Hippocampal formation (tissue), 2 donors: ENCODE measurements at places on chromosomes 13 and 19.
A peak's percentile ranks its signal among the peaks of the same experiment; 100 is the strongest.

- DNase-seq: no peak
Measured at GRCh38 chr13:30774214-30774730, 38.9 kb downstream of the ALOX5AP start.

GRCh38 chr13:20851844-20852402, 50.6 kb downstream of the XPO4 start:
- DNase-seq: no peak

DNA sequence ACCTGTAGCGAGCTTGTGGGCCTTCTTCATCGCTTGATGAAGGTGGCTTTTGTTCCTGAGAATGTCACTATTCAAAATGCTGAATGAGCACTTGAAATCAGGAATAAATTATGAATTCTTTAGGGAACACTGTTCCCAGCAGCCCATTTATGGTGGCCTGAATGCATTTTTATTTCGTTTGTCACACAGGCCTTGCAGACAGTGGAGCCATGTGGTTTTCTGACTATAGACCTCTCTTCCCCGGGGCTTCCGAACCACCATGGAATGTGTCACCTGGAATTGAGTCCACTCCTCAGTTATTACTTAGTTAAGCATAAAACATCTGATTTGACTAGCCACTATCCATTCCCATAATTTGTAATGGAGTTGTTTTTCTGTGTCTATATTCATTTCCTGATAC, 396.9 kb downstream of the IRS2 start:
- DNase-seq: no peak

- peak; percentile 43 for DNase-seq
Measured at GRCh38 chr13:33257841-33258807, 27.4 kb downstream of the STARD13 start.

DNA sequence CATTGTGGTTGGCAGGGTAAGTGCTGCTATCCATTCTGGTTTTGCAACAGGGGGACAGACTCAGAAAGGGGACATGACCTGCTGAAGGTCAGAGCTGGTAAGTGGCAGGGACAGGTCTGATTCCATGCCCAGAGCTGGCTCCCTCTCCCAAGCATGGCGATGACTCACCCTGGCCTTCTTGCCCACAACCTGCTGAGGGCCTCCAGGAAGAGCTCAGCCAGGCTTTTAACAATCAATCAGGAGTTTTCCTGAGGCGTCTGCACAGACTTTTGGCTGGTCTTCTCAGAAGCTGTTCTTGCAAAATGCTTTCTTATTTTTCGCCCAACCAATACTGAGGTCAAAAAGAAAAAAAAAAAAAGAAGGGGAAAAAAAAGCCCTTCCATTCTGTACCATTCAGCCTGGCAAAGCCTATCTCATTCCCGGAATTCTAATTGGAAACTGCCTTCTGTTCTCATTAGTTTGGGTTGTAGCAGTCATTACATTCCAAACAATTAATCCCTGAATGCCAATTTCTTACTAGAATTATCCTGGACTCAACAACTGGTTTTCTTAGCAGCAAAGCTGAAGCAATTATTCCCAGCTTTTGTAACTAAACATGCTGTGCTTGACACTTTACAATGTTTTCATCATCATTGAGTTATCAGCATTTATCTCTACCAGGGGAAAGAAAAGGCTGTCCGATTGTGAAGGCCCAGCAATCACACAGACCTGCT, 17.7 kb downstream of the SIAH3 start:
- DNase-seq: peak; percentile 20

DNA sequence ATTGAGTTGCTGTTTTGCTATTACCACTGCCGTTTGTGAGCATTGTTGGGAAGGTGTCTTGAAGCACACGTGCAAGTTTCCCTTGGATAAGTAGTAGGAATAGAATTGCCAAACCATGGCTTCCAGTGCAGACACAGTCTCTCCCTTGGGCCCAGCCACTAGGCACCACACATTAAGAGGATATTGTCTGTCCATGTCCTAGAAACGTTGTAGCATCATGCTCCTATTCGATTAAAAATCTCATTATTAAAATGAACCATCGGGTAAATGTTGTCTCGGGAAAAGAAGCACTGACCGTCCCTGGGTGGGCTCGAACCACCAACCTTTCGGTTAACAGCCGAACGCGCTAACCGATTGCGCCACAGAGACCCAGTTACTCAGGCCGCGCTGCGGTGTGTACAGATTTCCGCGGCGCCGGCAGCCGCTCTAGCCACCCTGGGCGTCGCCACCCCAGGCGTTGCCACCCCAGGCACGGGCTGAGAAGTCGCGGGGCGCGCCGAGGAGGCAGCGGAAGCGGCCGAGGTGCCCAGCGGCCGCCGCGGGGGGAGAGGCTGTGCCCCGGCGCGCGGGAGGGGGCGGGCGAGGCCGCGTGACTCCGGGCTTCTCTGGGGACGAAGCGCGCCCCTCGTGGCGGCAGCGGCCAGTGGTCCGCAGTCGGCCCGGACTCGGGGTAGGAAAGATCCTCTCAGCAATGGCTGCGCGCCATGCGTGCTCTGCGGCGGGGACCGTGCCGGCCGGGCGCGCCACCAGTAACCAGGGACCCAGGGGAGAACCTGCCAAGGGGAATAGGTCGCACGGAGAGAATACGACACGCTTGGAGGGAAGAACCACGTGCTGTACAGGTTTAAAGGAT, 56.2 kb downstream of the USPL1 start:
- DNase-seq: peak; percentile 79

DNA sequence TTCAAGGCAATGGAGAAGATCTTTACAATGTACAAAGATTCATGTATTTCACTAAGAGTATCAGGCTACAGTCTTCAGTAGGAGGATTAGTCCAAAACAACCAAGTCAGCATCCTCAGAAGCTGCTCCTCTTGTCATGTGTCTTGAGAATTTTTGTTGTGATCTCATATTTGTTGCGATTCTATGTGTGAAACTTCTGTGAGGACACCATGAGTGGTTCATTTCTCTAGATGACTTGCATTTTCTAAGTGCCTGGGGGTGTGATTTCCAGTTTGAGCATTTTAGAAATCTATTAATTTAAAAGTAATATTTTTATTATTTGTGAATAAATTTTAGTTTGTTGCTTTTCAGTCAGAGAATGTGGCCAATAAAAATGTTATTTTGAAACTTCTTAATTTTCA, 94.5 kb downstream of the RAP2A start:
- no peak for DNase-seq

- no peak for DNase-seq
Measured at GRCh38 chr13:102276404-102276803, 125.4 kb downstream of the FGF14 start.

- DNase-seq: no peak
Measured at GRCh38 chr19:7130043-7130442, 60.5 kb downstream of the ZNF557 start.

- no peak for DNase-seq
Measured at GRCh38 chr19:38888876-38889275, 10.5 kb downstream of the SIRT2 start.

GRCh38 chr13:76527041-76527440, 359.2 kb downstream of the KCTD12 start:
- no peak for DNase-seq

DNA sequence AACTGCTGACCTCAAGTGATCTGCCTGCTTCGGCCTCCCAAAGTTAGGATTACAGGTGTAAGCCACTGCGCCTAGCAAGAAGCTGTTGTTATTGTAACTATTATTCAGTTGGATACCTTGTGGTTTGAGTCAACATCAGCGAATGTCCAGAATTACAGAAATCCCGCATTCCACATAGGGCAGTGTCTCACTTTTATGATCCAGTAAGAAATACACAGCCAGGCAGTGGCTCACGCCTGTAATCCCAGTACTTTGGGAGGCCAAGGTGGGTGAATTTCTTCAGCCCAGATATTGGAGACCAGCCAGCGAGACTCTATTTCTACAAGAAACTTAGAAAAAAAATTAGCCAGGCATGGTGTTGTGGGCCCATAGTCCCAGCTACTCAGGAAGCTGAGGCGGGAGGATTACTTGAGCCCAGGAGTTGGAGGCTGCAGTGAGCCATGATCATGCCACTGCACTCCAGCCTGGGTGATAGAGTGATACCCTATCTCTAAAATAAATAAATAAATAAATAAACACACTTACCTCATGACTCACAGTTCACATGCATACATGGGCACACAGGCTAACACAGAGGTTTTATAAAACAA, 43.8 kb downstream of the SPTBN4 start:
- no peak for DNase-seq

DNA sequence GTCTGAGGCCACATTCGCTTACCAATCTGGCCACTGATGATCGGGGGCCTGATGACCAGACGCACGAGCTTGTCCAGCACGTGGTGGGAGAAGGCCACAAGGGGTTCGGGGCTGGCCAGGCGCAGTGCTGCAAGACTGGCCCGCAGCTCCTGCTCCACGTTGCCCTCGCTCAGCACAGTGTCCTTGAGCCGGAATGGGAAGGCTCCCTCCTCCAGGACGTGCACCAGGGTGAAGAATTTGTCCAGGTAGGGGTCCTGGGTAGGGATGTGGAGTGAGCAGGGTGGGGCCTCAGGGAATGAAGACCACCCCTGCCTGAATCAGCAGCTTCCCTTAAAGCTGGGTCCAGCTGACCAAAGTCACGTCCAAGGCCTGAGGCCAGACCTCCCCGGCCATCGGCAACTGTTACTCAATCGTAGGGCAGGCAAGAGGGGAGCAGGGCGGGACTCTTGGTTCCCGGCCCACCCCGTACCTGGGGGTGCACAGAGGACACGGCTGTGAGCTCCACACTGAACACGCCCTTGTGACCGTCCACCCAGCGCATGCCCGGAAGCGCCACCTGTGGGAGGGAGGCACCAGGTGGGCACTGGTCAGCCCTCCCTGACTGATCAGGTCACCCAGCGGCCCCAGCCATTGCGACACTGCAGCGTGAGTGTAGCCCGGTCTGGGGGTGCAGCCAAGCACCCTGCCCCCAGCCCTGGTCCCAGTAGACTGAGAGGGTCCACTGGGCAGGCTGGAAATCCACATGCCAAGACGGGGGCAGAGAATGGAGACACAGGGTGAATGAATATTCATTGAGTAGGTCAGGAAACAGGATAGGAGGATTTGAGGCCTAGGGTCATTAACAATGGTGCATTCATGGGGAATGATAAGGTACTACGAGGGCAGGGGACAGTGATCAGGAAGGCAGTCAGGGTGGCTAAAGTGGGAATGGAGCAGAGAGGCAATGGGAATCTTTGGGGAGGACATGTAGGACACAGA, 2.8 kb upstream of the ANGPTL8 start:
- no peak for DNase-seq

GRCh38 chr13:32791545-32792172, 205.4 kb downstream of the PDS5B start:
- DNase-seq: no peak

- peak; percentile 19 for DNase-seq
Measured at GRCh38 chr19:55189403-55189835, 9.3 kb upstream of the SYT5 start.

DNA sequence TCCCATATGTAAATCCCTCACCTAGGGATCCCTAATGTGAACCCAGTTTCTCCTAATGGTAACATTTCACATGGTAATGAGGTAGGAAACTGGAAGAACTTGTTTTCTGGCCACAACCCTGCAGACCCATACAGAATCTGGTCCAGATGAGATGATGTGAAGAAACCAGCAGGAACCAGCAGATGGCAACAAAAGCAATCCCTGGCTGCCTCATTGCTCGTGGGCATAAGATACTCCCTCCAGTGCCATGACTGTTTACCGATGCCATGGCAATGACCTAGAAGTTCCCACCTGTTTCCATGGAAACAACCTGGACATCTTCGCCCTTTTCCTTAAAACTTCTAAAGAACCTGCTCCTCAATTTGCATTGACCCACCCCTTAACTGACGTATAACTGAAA, 1.4 kb upstream of the CD209 start:
- no peak for DNase-seq

DNA sequence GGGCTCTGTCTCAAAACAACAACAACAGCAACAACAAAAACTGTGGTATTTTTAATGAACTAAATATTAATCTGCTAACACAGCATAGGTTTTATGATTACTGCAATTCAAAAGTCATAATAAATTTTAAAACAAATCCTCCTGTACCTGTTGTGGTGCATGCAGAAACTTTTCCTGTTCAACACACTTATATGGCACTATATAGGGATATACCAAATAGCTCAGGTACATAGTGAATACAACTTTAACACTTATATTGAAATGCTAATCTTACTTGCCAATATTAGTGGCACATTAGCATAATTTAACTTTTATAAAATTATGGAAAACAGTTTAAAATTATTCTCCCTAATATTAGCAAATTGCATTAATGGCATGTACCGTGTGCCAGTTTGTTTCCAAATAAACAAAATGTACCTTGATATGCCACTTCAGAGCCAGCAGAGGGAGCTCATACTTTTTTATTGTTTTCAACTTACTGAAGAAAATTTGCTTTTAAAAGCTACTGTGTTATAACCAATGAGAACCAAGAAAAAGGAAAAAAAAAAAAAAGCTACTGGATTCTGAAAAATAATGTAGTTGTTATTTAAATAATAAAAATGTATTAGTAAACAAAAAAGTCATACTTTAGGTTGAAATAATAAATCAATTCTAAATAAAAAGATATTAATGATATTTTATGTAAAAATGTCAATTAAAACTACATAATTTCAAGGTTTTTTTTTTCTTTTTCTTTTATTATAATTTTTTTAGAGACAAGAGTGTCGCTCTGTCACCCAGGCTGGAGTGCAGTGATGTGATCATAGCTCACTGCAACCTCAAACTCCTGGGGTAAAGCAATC, 18.0 kb upstream of the RBM26 start:
- peak; percentile 82 for DNase-seq

- DNase-seq: peak; percentile 82
Measured at GRCh38 chr19:54168174-54168917, 4.6 kb downstream of the TMC4 start.

GRCh38 chr13:46751811-46752635, 44.9 kb downstream of the ESD start:
- peak; percentile 1 for DNase-seq

GRCh38 chr13:41327994-41328790, 17.1 kb downstream of the NAA16 start:
- DNase-seq: no peak

GRCh38 chr19:46056536-46056935, 15.7 kb upstream of the IGFL4 start:
- no peak for DNase-seq

DNA sequence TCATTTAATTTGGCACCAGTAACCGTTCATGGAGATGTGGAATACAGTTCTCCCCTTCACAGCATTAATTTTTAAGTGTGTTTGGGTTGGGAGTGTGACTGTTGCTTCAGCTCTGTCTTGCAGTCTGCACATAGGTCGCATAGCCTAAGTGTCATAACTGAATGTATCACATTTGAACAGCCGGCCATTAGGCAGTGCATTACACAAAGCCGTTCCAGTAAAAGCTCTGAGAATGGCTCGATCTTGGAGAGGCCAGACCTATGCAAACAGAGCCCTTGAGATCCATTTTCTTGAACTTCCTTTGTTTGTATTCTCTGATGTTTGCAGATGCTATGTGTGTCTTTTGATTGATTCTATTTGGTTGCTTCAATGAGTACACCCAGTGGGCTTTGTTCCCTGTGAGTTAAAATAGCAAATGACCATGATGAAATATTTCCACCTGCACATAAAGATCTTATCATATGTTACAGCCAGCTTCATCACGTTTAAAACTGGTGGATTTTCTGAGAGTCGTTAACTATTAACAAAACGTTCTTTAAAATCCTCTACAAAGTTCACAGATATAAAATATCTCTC, 1104.9 kb upstream of the SLC10A2 start:
- no peak for DNase-seq

GRCh38 chr13:108964606-108965005, 335.2 kb downstream of the MYO16 start:
- no peak for DNase-seq

- no peak for DNase-seq
Measured at GRCh38 chr13:83829810-83830209, 52.5 kb downstream of the SLITRK1 start.
